ENCODE measurements at places on chromosomes 4 and X.

GRCh38 chr4:82851885-82852750, 38.8 kb downstream of the SEC31A start:
- no peak for DNase-seq

DNA sequence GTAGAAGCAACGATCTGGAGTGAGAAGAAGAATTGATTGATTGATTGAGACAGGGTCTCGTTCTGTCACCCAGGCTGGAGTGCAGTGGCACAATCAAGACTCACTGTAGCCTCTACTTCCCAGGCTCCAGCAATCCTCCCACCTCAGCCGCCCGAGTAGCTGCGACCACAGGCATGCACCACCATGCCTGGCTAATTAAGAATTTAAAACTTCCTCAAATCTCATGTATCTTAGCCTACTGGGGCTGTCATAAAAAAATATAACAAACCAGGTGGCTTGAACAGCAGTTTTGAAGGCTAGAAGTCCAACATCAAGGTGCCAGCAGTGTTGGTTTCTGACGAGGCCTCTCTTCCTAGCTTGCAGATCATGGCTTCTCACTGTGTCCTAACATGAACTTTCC, 18.3 kb upstream of the TBC1D9 start:
- DNase-seq: no peak

DNA sequence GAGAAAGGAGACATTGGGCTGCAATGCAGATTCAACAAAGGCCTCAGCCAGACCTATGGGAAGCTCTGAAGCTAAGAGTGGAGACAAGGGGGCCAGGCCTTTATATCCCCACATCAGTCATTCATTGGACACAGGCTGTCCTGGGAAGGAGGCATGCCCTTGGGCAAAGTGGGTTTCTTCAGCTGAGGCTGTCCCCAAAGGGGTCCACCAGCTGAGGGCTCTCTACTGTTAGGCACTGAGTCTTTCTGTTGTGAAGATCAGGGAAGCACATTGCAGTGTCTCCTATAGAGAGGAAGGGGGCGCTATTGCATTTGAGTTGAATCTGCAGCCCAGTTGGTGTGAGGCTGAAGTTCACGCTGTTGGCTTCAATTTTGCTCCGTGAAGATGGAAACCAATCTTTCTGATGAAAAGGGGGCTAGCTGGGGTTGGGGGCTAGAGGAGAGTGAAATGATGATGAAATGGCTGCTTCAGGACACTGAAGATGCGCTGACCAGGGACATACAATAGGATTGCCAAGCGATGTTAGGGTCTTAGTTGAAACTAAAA, 48.0 kb downstream of the SLC25A5 start:
- peak; percentile 57 for DNase-seq

- DNase-seq: no peak
Observed at GRCh38 chr4:146435962-146436361, 85.8 kb downstream of the SLC10A7 start.

- DNase-seq: no peak
Observed at GRCh38 chrX:72299891-72300630, 5.7 kb downstream of the CITED1 start.

GRCh38 chrX:124269881-124270280, 62.6 kb upstream of the TEX13D start:
- no peak for DNase-seq

DNA sequence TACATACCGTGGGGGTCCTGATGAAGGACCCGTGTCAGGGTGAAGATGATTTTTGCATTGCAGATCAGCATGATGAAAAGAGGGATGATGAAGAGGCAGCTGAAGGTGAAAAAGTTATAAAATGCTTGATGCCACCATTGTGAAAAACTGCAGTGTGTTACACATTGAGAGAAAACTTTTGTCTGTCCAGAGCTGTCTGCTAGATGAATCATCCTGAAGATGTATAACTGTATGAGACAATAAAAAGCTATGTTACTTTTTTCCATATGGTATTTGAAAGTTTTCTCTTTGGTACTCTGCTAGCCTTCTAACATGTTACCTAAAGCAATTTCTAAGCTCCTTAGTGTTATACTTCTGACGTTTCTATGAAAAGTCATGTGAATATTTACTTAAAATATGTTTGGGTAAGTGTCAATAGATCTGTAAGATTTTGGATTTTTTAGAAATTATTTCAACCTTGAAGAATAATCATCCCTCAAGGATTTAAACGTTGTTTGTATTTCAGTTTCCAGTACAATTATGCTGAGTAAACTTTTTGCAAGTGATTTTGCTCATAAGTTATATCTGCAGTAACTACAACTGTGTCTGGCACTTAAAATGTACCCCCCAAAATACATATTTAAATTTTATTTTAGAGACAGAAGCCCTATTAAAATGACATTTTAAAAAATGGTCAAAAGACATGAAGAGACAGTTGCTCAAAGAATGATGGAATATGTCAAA, 9.5 kb downstream of the GNRHR start:
- no peak for DNase-seq

DNA sequence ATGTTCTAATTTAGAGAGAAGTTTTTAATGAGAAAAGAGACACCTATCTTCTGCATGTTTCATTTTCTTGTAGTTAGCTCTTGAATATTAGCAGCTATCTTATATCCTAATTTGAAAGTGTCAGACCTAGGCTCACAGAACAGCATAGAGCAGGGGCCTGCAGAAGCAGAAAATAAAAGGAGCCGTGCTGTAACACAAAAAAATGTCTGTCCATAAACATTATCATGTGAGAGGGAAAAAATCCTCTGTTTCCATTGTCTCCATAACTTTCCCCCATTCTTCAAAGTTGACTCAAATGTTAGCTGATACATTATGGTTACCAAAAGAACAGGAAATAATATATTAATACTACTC, 329.2 kb upstream of the EPHA5 start:
- no peak for DNase-seq

DNA sequence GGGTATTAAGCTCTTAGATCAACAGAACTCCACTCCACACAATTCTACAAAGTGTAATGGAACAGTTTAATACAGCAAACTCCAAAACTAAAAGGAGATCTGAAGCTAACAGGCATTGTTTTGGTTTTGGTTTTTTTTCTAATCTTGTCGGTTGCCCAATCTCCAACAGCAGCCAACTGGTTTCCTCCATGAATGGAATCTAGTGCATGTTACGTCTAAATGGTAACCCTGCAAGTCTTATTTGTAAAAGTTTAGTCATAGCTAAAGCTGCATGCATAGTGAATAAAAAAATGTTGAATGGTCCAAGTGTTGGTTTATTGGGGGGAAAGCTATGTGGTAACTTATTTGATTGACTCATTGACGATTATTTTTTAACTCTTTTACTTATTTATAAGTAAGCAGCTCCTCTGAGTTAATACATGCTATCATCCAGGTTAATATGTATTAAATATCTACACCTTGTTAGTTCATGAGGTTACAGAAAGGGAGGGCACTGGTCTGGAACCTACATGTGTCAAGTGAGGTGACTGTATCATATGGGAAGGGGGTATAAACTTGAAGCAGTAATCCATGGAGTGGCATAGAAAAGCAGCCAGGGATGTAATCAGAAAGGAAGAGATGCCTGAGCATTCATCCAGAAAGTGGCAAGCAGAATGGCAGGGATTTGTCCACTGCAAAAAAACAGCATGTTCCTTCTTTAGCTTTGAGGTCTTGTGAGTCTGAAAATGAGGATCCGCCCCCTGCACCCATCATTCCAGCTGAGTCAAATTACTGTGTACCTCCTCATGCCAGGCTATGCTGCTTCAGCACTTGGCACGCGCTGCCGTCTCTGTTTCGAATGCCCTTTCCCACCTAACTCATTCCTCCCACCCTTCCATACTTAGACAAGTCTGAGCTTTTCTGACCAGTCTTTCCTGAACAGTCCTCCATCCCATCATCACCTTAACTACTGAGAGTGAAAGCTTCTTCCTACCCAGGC, 81.7 kb downstream of the PDGFC start:
- peak; percentile 4 for DNase-seq

- DNase-seq: no peak
Observed at GRCh38 chr4:146148021-146148420, 27.5 kb upstream of the LSM6 start.

- DNase-seq: no peak
Observed at GRCh38 chrX:8784162-8784561, 17.0 kb downstream of the FAM9A start.

GRCh38 chr4:164188236-164188635, 565.7 kb upstream of the SMIM31 start:
- no peak for DNase-seq

- DNase-seq: peak; percentile 17
Observed at GRCh38 chr4:73662709-73663546, 42.7 kb upstream of the RASSF6 start.

DNA sequence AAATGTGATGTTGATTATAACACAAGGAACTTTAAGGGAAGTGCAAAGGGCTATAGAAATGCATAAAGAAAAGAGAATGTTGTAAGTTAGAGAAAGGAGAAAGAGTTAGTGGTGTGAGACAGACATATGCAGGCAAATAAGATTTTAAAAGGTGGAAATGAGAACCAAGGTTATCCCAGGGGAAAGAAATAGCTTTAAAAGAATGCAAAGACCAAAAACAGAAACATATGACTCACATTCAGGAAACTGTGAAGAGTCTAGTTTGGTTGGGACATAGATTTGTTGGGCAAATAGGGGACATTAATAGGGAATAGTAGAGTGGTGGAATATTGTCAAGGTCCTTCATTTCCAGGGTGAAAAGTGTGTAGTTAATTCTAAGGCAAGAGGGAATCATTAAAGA, 52.4 kb downstream of the MAPK10 start:
- no peak for DNase-seq

GRCh38 chr4:17814140-17814539, 3.4 kb downstream of the NCAPG start:
- no peak for DNase-seq

GRCh38 chr4:31298737-31299136, 578.6 kb downstream of the PCDH7 start:
- DNase-seq: no peak

- DNase-seq: no peak
Observed at GRCh38 chrX:120504569-120504968, 35.5 kb upstream of the LAMP2 start.

DNA sequence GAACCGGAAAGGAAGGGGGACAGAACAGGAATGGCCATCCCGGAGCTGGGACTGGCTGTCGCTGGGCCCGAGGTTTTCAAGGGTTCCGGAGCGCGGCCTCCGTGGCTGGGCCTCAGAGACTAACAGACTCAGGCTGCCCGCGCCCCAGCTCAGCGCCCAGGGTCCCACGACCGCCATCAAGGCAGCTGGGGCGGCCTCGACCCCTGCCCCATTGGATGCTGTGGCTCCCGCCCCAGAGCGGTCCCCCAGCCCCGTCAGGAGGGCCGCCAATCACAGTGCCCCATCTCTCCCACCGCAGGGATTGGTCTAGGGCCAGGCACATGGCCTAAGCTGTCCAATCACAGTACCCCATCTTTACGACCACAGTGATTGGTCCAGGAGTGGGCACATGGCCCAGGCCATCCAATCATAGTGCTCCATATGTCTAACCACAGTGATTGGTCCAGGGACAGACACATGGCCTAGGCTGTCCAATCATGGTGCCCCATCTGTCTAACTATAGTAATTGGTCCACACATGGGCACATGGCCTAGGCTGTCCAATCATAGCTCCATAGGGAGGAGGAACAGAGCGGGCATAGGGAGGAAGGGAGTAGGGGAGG, 105.3 kb upstream of the NKX1-1 start:
- no peak for DNase-seq

DNA sequence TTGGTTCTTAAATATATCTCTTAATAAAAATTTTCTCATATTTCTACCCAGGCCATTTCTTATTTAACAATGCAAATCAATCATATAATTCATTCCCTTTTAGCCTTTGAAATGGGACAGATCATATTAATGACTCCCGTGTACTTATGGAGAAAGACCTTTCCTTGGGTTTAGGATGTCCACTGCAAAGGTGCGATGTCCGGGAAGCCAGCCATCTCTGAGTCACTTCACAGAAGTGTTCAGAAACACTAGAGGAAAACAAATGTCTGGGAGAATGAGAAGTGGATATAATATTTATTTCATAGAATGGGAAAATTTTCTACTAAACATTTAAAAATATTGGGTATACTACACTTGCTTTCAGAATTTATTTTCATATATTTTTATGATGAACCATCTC, 15.3 kb downstream of the INTU start:
- no peak for DNase-seq

- no peak for DNase-seq
Observed at GRCh38 chr4:7964890-7965662, 25.4 kb upstream of the AFAP1 start.

GRCh38 chrX:24137192-24137591, 12.3 kb upstream of the ZFX start:
- DNase-seq: no peak

- no peak for DNase-seq
Observed at GRCh38 chr4:1079711-1080265, 33.6 kb downstream of the RNF212 start.

GRCh38 chr4:175346376-175346775, 428.2 kb downstream of the ADAM29 start:
- no peak for DNase-seq

GRCh38 chrX:132504417-132504816, 15.6 kb upstream of the MBNL3 start:
- DNase-seq: no peak

DNA sequence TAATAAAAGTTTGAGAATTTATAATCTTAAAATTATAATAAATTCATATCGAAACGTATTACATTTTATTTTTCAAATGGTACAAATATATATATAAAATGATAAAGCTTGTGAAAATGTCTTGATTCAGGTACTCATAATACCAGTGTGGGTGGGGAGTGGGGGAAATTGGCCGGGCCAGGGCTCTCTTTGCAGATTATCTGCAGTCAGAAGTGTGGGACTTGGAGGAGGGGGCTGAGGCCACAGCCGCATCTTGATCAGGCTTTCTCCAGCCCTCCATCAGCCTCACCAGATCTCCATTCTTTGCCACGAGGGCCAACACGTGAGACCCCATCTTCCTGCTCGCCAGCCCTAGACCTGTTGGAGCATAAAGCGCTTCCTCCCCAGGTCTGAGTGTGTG, 86.7 kb downstream of the STIM2 start:
- DNase-seq: no peak

DNA sequence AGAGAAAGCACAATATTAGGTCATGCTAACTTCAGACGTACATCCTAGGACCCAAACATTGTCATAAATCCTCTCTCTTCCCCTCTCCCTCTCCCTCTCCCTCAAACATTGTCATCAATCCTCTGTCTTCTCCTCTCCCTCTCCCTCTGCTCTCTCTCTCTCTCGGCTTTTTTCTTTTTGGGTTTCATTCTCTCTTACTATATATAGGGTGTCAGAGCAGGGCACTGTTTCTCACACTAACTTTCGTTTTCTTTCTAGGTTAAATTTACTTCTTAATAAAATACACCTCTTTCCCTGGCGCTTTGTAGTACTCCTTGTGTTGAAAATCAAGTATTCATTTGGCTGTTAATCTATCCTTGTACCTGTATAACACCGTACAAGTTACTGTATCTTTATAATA, 37.0 kb upstream of the HERC5 start:
- no peak for DNase-seq

GRCh38 chrX:34915463-34916225, 27.0 kb upstream of the FAM47B start:
- no peak for DNase-seq

- DNase-seq: no peak
Observed at GRCh38 chr4:16110661-16111290, 27.0 kb upstream of the PROM1 start.

- DNase-seq: no peak
Observed at GRCh38 chr4:28444886-28445496, 1584.3 kb downstream of the STIM2 start.

GRCh38 chrX:6852869-6853268, 294.6 kb upstream of the STS start:
- no peak for DNase-seq

- DNase-seq: no peak
Observed at GRCh38 chrX:130094696-130095095, 15.6 kb downstream of the ELF4 start.

GRCh38 chr4:148847544-148848255, 405.5 kb upstream of the NR3C2 start:
- DNase-seq: no peak

Data from muscle of arm (tissue), 14 donors.